ENCODE measurements at places on chromosomes 6 and 20.

- no peak for DNase-seq
Measured at GRCh38 chr20:38165966-38166702, 1.1 kb upstream of the TGM2 start.

- no peak for DNase-seq
Measured at GRCh38 chr6:132511831-132512220, 1.1 kb downstream of the STX7 start.

DNA sequence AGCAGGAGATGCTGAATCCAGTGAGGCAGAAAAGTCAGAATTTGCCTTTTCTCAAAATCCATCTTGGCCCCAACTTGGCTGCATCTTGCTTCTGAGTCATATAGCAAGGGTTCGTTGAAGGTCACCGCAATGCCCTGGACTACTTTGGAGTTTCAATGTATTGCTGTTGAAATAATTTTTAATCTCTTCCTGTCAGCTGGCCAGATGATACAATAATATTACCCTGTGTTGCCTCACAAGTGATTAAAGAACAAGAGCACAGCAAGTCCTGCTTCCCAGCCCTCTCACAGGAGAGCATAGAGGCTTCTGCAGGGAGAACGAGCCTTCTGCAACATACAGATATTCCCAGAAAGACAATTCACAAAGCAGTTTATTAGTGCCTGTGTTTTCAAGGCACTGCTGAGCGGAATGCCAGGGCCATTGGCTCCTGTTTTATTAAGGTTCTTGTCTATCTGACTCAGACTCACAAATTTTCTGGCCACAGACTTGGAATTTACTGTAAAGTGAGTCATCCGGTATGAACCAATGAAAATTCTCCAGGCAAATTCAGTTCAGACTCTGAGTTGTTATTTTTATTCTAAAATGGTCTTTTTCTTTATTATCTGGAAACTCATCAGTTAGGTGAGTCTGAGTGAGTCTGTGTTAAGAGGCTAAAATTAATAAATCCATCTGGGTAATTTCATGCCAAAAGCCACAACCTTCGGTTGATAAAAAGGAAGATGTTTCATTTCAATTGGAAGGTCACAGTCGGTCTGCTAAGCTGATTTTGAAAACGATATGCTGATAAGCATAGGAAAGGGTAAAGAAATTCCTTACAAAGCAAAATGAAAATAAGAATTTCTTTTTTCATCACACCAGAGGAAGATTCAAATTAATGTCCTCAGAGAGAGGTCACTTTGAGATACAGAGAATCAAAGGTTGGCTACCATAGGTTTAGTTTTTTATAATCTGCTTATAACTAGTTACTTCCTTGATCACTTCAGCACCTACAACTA, 289.4 kb upstream of the STXBP5 start:
- DNase-seq: no peak

DNA sequence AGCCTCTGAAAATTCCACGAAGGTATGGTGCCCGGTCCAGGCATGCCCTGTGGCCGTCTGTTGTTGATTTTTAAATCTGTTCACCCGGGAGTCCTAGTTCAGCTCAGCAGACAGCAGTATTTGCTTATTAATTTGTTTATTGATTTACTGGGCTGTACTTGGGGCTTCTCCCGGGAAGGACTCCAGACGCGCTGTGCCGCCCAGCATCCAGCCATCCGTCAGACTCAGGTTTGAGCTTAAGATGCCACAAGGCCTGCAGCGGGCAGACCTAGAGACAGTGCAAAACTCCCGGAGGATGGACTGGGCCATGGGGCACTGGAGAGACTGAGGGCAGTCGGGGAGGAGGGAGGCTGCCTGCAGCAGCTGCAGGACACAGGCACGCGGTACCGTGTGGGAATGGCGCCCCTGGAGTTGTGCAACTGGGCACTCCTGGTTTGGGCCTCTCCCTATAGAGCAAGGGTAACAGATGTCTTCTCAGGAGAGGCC, 17.3 kb upstream of the CCDC167 start:
- no peak for DNase-seq

DNA sequence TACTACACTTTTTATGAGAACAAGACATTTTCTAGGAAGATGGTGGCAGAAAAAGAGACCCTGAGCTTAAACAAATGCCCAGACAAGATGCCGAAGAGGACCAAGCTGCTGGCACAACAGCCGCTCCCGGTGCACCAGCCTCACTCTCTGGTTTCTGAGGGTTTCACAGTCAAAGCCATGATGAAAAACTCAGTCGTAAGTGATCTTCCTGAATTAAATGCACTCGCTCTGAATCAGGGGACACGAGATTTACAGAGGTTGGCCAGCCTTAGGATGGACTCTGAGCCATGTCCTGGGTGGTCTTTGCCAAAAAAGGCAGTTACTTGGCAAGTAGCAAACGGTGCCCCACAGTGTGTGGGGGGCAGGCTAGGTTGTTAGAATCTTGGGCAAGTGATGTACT, 423 bp downstream of the PACRG start:
- DNase-seq: no peak

GRCh38 chr6:128885381-128885780, 2.4 kb downstream of the LAMA2 start:
- no peak for DNase-seq

DNA sequence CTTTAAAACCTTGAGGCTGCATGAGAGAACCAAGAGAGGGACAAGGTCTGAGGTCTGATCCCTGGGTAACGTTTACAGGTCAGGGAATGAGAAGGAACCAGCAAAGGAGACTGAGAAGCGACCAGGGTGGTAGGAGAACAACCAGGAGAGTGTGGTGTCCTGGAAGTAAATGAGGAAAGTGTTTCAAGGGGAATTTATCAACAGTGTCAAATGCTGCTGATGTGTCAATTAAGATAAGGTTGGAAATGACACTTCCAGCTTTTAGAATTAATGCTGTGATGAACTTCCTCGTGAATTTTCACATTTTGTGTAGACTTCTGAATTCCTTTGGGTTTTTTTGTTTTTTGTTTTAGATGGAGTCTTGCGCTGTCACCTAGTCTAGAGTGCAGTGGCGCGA, 83.7 kb downstream of the CNBD2 start:
- no peak for DNase-seq

GRCh38 chr20:57114290-57115005, 152.0 kb downstream of the BMP7 start:
- no peak for DNase-seq

GRCh38 chr6:134519465-134519864, 201.6 kb upstream of the SGK1 start:
- DNase-seq: no peak

GRCh38 chr6:146813554-146813953, 214.8 kb downstream of the ADGB start:
- no peak for DNase-seq

DNA sequence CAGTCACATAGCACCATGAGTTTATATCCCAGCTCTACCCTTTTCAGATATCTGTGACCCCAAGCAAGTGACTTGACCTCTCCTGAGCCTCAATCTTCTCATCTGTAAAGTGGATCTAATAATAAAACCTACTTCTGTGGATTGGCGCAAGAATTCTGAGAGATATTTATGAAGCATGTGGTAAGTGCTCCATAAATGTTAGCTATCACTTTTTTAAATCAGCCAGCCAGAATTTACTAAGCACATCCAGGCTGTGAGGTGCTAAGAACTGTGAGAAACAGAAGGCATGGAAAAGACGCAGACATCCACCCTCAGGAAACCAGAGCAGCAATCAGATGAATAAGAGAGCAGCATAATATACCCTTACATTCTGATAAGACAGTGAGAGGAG, 862 bp downstream of the C20orf96 start:
- no peak for DNase-seq

DNA sequence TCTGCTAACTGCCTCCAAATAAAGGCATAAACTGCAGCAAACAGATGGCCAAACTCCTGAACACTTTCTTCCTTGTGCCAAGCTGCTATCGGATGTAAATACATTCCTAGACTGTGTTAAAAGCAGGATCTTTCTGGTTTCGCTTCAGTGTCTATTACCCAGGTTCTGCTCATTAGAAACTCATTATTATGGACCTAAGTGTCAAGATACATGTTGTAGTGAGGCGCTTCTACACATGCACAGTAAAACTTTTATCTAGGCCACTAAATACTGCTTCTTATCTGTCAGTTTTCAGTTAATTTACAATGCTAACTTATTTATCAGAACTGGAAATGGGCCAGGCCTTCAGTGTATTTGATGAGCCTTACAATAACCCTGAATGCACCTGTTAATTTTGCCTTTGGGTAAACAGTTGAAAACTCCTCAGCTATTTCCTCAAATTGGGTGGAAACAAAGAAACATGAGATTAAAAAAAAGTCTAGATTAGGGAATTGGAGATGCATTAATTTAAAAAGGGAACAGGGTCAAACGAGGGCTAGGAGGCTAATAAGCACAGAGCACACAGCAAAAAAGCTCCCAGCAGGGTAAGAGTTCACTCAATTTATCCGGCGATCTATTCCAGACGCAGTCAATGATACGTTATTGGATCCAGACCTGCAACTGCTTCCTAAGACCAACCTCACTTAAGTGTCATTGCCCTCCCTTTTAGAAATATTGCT, 240.6 kb downstream of the FOXC1 start:
- DNase-seq: no peak

DNA sequence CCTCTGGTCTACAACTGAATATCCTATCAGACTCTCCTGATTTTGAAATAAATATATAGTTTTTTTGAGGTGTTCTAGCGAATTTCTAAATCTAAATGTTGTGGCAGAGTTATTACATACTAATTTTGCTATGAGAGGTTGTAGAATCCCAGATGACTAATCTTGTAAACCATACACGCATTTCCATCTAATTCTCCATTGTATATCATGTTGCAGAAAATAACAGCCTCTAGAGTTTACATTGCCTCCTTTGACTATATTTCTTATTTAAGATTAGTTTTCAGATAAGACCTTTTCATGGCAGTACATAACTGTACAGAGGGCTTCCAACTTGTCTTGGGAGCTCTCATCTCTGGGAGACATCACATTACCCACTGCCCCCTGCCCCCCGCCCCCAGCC, 22.9 kb downstream of the PTPN1 start:
- DNase-seq: no peak

- DNase-seq: no peak
Measured at GRCh38 chr20:42749556-42749955, 440.1 kb downstream of the PTPRT start.

DNA sequence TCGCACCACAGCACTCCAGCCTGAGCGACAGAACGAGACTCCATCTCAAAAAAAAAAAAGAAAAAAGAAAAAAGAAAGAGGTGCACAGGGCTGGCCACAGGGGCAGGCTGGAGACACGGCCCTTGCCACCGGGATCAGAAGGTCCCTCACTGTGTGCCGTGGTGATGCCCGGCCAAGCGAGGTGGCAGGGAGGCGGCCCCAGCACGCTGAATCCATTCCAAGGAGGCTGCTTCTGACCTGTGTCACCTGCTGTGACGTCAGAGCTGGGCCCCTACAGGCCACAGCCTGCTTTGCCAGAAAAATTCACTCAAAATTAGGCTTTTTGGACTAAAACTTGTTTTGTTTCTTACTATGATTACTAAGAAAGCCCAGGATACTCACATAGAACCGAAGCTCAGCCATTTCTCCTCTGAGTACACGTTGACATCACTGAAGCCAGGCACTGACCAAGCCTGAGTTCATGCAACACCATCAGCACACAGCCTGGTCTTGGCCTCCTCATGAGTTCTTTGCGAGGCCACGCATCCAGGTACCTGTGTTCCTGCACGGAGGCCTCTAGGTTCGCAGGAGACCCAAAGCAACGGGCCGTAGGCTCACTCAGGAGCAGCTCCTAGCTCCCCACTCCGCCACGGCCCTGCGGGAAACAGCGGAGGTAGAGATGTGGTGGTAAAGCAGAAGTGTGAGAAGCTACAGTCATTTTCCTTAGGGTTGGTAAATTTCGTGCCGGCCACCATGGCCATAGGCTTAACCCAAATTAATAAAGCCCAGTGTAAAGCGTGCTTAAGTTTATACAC, 67.8 kb downstream of the THBS2 start:
- DNase-seq: no peak

GRCh38 chr6:43728586-43728985, 41.0 kb upstream of the MRPS18A start:
- DNase-seq: no peak

- no peak for DNase-seq
Measured at GRCh38 chr6:150118627-150119026, 24.2 kb upstream of the PPP1R14C start.

- no peak for DNase-seq
Measured at GRCh38 chr20:60203451-60203850, 245.2 kb downstream of the CDH26 start.

DNA sequence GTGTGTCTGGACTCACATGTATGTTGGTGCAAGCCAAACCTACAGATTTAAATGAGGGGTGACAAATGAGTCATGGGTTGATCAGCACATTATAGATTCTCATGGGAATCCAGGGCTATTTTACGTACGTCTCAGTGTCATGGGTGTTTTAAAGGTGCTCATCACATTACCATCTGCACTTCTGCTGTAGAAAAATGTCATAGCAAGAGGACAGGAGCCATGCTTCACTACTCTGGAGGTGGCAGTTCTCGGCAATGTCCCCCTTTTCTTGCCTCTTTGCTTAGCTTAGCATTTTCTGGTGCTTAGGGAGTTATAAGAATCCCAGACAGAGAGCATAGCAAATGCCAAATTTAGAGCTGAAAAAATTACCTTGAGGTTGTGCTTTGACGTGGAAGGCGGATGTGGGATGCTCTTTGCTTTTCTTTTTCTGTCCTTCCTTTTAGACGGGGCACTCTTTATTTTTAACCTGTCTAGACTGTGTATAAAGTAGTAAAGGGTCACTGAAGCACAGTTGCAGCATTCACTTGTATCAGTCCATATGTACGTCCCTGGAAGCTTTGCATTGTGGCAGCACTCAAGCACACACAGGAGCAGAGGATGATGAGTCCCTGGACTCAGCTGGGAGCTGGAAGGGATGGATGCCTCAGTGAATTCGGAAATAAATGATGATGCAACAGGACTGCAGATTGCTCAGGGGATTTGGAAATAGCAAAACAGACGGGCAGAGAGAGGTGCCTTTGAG, 139.7 kb downstream of the SYNDIG1 start:
- no peak for DNase-seq

DNA sequence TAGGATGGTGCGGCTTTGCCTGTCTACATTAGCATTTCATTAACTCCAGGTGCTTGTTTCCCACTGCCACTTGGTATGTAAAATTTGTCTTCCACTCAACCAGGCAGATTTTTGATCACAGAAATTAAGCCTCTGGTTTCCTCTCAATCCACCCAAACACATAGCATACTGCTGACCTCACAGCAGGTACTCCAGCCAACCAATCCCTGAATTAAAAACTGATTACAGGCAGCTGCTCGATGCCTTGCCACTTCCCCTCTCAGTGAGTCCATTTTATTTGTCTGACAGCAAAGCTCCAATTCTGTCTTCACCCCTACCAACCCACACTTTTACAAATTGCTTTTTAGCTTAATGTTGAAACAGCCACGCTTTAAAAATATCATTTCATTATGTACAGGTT, 95.2 kb downstream of the PLCB1 start:
- DNase-seq: no peak

GRCh38 chr6:123524781-123525180, 112.0 kb downstream of the TRDN start:
- DNase-seq: no peak

DNA sequence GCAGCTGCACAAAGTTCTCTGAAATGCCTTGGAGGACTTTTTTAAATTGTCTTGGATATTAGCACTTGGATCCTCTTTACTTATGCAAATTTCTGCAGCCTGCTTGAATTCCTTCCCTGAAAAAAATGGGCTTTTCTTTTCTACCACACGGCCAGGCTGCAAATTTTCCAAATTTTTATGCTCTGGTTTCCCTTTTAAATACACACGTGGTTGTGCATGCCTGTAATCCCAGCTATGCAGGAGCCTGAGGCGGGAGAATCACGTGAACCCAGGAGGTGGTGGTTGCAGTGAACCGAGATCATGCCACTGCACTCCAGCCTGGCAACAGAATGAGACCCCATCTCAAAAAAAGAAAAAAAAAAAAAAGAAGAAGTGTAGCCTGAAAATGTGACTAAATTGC, 76.1 kb upstream of the PRND start:
- DNase-seq: no peak
